Left lung (tissue), 14 donors: ENCODE measurements at places on chromosomes 1 and 21. TPM values are rescaled to one million over a fixed set of nuclear protein-coding genes. Genes with fewer than 3 reads are reported as not detected.

GRCh38 chr1:82065916-82066315 is 265.2 kb downstream of the ADGRL2 start:
- no peaks in the 10 kb centered on the region for H3K36me3 ChIP-seq
- H3K4me1 ChIP-seq: no peaks in the 10 kb centered on the region
- no peak for DNase-seq

GRCh38 chr1:152459596-152460528 is 45.8 kb upstream of the CRNN start:
- H3K4me3 ChIP-seq: no peak overlapping the region
- H3K27ac ChIP-seq: peak overlapping the region; percentile 53
- peak; percentile 31 for DNase-seq
- H3K4me1 ChIP-seq: no peaks in the 10 kb centered on the region

- H3K4me1 ChIP-seq: no peaks in the 10 kb centered on the region
- no peaks in the 10 kb centered on the region for H3K27me3 ChIP-seq
- H3K27ac ChIP-seq: no peak overlapping the region
- H3K4me3 ChIP-seq: no peak overlapping the region
- no peaks in the 10 kb centered on the region for H3K36me3 ChIP-seq
These were observed 142.3 kb downstream of the PLXNA2 start for GRCh38 chr1:208101661-208102431.

NCAM2 gene
- total RNA-seq: 30.4 TPM

FTCD gene
- total RNA-seq: 0.38 TPM

S100A1 gene
- 2.3 TPM for total RNA-seq
